Non-pigmented ciliary epithelial cell (primary cell): ENCODE measurements at places on chromosomes 1 and 21.

- no peak for DNase-seq
These were observed 206.0 kb downstream of the HIVEP3 start for GRCh38 chr1:41712695-41713094.

GRCh38 chr1:182083851-182084486 lies 22.5 kb upstream of the ZNF648 start:
- DNase-seq: no peak

GRCh38 chr21:45486443-45487160 lies 55.6 kb downstream of the SLC19A1 start:
- no peak for DNase-seq

- DNase-seq: no peak
These were observed 60.2 kb downstream of the PBX1 start for GRCh38 chr1:164619006-164619784.

- no peak for DNase-seq
These were observed 78.5 kb upstream of the KAZN start for GRCh38 chr1:14519976-14520375.

- DNase-seq: no peak
These were observed 79.5 kb downstream of the PCNX2 start for GRCh38 chr1:233216009-233216408.

- DNase-seq: no peak
These were observed 53.9 kb upstream of the CACNA1E start for GRCh38 chr1:181429462-181429861.

DNA sequence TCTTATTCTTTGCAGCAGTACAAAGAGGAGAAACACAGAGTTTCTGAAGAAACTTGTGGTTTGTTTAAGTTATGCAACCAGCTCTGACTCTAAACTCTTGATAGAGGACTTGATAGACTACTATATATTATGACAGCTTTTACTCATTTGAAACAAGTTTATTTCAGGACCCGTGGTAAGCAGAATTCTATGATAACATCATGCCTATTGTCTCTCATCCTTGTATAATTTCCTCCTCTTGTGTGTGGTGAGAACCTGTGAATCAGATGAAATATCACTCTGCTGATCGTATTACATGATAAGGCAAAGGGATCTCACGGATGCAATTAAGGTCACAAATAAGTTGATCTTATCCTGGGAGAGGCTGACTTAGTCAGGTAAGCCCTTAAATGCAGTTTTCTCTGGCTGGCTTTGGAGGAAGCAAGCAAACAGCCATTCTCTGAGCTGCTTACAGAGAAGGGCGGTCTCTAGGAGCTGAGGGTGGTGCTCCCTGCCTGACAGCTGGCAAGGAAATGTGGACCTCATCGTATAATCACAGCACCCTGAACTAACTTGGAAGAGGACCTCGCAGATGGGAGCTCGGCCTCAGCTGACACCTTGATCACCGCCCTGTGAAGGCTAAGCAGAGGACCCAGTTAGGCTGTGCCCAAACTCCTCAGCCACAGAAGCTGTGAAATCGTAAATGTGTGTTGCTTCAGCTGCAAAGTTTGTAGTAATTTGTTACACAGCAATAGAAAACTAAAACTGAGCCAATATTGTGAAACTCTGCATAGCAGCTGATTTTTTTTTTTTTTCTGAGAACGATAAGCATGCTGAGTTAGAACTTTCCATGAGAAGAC lies 151.1 kb upstream of the DPT start:
- no peak for DNase-seq

- no peak for DNase-seq
These were observed 41.8 kb downstream of the ETS2 start for GRCh38 chr21:38847556-38847955.

DNA sequence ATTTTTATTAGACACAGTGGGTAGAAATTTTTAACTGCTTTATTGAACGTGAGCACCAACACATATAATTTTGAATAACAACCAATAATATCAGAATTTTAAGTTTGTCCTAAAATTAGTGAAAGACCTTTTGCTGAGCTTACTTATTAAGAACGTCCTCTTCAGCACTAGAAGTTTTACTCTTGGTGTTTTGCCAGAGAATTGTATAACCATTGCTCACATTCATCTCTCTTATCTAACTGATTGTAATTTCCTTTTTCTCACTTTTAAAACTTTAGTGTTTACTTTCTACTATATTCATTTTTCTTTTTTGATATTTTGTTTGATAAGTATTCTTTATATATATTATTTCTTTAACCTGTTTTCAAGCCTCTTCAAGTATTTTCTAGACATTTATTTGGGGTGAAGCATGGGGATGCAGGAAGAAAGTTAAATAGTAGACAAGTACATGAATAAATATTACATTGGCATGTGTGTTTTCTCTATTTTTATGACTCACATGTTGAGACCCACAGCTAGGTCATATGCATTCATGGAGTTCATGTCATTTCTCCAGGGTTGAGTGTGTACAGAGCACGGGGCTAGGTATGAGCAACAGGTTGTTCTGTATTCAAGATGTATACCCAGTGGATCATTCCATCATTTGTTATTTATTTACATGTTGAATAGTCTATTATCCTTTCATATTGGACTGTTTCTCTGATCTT lies 90.6 kb downstream of the ATP6V1G3 start:
- DNase-seq: no peak

GRCh38 chr1:76257823-76258222 lies 183.3 kb downstream of the ST6GALNAC3 start:
- no peak for DNase-seq

GRCh38 chr1:223299553-223299952 lies 64.4 kb downstream of the SUSD4 start:
- DNase-seq: no peak

DNA sequence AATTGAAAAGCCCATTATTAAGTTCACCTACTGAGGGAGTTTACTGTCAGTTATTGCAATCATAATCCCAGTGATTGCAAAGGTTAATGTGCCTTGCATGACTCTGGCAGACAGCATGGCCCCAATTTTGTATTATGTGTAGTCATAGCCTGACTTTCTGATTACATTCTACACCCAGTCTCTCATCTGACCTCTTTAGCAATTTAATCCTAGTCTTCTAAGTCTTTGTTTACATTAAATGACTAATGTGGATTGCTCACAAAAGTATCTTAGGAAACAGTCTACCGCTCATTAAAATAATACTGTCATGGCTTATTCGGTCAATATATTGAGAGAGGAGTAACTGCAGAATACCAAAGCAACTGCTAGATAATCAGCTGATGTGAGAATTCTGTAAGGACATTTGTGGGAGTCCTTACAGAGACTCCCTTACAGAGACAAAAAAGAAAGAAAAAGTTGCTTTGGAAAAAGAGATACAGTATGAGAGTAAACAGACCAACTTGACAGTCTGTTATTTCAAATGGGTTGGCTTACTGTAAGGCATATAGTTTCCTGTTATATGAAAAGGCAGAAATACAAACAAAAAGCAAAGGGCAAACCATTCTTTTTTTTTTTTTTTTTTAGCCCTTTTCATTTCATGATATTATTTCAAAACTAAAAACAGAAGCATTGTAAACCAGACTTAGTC lies 42.8 kb downstream of the SMG7 start:
- peak; percentile 44 for DNase-seq

GRCh38 chr1:241647658-241648057 lies 4.4 kb upstream of the WDR64 start:
- DNase-seq: no peak

GRCh38 chr1:205048382-205048781 lies 5.4 kb downstream of the CNTN2 start:
- DNase-seq: no peak
